Caco-2 (cell line): ENCODE measurements at places on chromosomes 16 and 17. TPM values are rescaled to one million over a fixed set of nuclear protein-coding genes. Genes with fewer than 3 reads are reported as not detected.

GRCh38 chr16:73317321-73317857, 269.5 kb upstream of the ZFHX3 start:
- no peaks in the 10 kb centered on the region for H3K36me3 ChIP-seq
- no peaks in the 10 kb centered on the region for H3K4me1 ChIP-seq
- no peaks in the 10 kb centered on the region for H3K27me3 ChIP-seq
- no peak for DNase-seq
- no peak overlapping the region for H3K4me3 ChIP-seq

GRCh38 chr16:75176926-75177325, 28.6 kb downstream of the ZFP1 start:
- H3K4me1 ChIP-seq, result 0 out of 2 replicates have a peak, but pooled peaks cover 4% of the 10 kb centered on the region
- no peak for DNase-seq
- H3K36me3 ChIP-seq, result peaks cover 2% of the 10 kb centered on the region; the same call in 1 of the 2 replicates

GRCh38 chr17:74484066-74484465, 17.6 kb downstream of the CD300A start:
- no peaks in the 10 kb centered on the region for H3K4me1 ChIP-seq
- no peak for DNase-seq
- H3K27ac ChIP-seq, result no peak overlapping the region
- no peaks in the 10 kb centered on the region for H3K36me3 ChIP-seq
- no peak overlapping the region for H3K4me3 ChIP-seq

GRCh38 chr16:50626868-50627267, 54.2 kb downstream of the SNX20 start:
- H3K36me3 ChIP-seq, result 0 out of 2 replicates have a peak, but pooled peaks cover 2% of the 10 kb centered on the region
- no peak overlapping the region for H3K27ac ChIP-seq
- DNase-seq, result no peak
- H3K4me1 ChIP-seq, result no peaks in the 10 kb centered on the region
- no peaks in the 10 kb centered on the region for H3K27me3 ChIP-seq
- H3K4me3 ChIP-seq, result no peak overlapping the region

The HSPB9 gene
- not detected in 2 replicates for total RNA-seq

The ITGAX gene
- not detected in 2 replicates for total RNA-seq

The CEP112 gene
- 2.8 and 4.7 TPM in 2 replicates for total RNA-seq
